Cortex of kidney (tissue), 1 donor: ENCODE measurements at places on chromosomes 12 and 14.

- no peak for DNase-seq
Measured at GRCh38 chr14:74464785-74465184, 28.3 kb downstream of the NPC2 start.

GRCh38 chr12:93373961-93374656 lies 3.6 kb upstream of the NUDT4 start:
- no peak for DNase-seq

- DNase-seq: no peak
Measured at GRCh38 chr14:37711831-37712475, 116.5 kb downstream of the TTC6 start.

DNA sequence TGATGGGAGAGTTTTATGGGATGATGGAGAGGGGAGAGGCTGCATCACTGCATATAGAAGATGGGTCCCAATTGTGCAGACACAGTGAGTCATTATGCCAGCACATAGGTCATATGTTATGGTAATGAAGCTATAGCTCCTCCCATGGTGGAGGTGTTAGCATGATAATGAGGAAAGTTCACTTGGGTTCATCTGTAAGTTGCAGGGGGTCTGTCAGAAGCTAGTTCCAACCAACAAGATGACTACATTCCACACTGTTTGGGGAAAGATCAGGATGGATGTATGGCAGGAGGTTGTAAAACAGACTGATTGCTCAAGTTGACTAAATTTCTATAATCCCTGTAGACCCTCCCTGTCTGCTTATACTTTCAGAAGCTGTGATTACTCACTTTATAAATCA lies 561.3 kb downstream of the C12orf50 start:
- no peak for DNase-seq

- no peak for DNase-seq
Measured at GRCh38 chr12:66499000-66499399, 179.9 kb downstream of the GRIP1 start.

DNA sequence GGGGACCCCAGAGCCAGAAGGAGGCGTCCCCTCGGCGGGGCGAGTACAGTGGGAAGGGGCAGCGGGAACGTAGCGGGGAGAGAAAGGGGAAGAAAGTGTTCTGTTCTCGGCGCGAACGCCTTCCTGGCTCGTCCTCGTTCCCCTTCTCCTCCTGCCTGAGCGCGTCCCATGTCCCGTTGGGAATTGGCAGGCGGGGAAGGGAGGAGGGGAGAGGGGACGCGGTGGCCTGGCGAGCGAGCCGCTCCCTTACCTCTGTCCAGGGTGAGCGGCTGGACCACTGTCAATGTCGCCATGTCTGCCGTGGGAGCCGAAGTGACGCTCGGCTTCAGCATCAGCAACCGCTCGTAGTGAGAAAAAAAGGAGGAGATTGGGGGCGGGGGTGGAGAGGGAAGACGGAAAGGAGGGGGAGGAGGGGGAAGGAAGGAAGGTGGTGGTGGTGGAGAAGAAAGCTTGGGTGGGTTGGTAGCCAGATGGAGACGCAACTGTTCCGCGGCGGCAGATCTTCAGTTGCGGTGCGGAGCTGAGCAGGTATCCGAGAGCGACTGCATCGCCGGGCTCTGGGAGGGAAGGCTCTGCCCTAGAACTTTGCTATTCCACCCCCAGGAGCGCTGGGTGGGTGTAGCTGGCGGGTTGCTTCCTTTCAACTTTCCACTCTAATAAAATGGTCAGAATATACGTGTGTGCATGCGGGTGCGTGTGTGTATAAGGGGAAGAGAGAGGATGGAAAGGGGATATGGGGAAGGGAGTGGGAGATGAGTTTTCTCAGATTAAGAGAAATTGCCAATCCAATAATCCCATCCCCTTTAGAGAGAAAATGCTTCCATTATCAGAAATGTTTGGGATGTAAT lies at the start of gene LIN7A:
TSS of gene LIN7A (minus strand) at position 544 of the 848 bp plus-strand sequence. CDS start at position 332, 212 bp downstream.
- no peak for DNase-seq

DNA sequence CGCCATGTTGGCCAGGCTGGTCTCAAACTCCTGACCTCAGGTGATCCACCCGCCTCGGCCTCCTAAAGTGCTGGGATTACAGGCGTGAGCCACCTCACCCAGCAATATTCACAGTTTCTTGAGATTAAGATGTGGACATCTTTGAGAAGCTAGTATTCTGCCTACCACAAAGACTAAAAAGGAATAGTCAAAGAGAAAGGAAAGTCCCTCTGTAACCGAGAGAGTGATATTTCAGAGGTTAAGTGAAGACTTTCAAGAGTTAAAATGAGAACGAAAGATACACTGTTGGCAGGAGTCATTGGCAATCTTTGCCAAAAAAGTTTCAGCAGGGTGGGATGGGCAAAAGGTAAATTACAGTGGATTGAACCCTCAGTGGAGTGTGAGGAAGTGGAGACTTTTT lies 15.6 kb downstream of the DGKA start:
- no peak for DNase-seq

DNA sequence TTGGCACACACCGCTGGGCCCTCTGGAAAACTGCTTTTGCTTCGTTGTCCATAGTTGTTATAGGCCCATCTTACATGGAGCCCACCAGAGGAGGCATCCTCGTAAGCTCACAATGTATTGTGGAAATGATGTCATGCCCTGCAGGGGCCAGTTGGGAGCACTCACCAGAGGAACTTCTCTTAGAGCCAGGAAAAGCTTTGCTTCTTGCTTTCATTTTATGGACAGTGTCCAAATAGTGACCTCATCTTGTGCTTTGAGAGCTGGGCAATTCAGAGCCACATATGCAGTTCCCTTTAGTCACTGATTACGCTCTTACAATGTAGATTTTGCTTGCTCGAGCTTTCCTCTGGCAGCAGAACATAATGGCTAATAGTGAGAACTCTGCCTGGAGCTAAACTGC lies 275.6 kb downstream of the AACS start:
- no peak for DNase-seq

DNA sequence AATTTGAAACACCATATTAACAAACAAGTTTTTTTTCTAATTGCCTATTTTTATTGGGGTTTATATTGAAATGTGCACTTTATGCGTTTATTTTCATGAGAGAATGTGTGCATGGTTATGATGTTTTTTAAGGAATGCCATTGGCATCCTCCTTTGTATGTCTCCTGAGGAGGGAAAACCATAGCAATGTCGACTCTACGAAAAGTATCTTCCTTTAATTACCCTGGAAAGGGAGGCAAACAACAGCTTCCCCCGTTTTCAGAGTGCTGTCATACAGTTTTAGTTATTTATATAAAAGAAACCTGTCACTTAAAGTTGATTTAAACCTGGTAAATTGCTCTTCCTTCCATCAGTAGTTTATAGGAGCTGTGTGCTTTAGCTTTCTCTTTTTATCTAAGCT lies 117.4 kb downstream of the PLEKHA5 start:
- no peak for DNase-seq

- no peak for DNase-seq
Measured at GRCh38 chr12:120539303-120539702, 5.1 kb downstream of the RNF10 start.

DNA sequence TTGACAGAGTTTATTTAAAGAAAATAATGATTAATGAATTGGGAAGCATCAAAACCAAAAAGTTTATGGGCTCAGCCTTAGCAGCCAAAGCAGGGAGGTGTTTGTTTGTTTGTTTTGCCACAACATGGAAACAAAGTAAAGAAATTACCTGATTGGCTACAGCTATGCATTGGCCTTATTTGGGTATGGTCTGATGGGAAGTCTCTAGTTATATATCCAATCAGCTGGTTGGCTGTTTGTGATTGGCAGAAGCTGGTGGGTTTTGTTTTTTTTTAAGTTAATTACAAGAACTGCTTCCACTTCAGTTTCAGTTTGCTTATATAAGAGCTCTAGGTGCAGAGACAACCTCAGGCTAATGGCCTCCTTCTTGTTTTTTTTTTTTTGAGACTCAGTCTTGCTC lies 4.6 kb upstream of the LEMD3 start:
- no peak for DNase-seq

GRCh38 chr12:108063192-108063591 lies 65.9 kb upstream of the WSCD2 start:
- no peak for DNase-seq

GRCh38 chr14:39140170-39140569 lies 26.0 kb downstream of the GEMIN2 start:
- DNase-seq: no peak

- DNase-seq: no peak
Measured at GRCh38 chr12:69755302-69755701, 16.6 kb downstream of the RAB3IP start.

GRCh38 chr12:13241833-13242488 lies 45.4 kb downstream of the EMP1 start:
- no peak for DNase-seq

- peak; percentile 41 for DNase-seq
Measured at GRCh38 chr12:113358381-113359132, at the start of gene PLBD2. Gene PLBD2 (plus strand): TSS chr12:113358587. CDS start chr12:113358601, 14 bp downstream.

- DNase-seq: no peak
Measured at GRCh38 chr12:92540782-92541423, 161.9 kb upstream of the PLEKHG7 start.

- no peak for DNase-seq
Measured at GRCh38 chr12:65631621-65632111, 192.6 kb upstream of the HMGA2 start.

DNA sequence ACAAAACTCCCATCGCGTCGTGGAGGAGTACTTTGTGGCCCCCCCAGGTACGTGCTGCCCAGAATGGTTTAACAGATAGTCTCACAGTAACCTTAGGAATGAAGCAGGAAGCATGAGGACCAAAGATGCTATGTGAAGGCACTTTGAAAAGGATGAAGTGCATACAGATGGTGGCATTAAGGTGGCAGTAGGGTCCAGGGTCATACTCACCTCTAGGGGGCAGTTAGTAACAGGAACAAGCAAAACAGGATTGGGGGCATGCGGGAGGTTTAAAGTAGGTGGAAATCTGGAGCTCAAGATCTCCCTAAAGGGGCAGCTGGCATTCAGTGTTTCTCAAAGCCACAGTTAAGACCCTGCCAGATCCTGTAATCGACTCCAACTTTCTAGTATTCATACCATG lies 10.9 kb downstream of the GATC start:
- DNase-seq: no peak

DNA sequence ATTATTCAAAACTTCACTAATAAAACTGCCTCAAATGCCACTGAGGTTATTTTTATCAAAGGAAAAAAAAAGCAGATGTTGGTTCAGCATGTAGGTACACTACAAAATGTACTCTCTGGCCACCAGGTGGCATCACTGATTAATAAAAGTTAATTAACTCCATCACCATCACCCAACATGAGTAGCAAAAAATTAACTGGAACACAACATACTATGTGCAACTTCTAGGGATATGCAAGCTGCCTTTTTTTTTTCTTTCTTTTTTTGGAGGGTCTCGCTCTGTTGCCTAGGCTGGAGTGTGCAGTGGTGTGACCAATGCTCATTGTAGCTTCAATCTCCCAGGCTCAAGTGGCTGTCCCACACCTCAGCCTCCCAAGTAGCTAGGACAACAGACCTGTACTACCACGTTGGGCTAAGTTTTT lies 43.8 kb upstream of the NR2C1 start:
- DNase-seq: no peak

- DNase-seq: no peak
Measured at GRCh38 chr14:55749201-55749812, 169.3 kb downstream of the KTN1 start.

DNA sequence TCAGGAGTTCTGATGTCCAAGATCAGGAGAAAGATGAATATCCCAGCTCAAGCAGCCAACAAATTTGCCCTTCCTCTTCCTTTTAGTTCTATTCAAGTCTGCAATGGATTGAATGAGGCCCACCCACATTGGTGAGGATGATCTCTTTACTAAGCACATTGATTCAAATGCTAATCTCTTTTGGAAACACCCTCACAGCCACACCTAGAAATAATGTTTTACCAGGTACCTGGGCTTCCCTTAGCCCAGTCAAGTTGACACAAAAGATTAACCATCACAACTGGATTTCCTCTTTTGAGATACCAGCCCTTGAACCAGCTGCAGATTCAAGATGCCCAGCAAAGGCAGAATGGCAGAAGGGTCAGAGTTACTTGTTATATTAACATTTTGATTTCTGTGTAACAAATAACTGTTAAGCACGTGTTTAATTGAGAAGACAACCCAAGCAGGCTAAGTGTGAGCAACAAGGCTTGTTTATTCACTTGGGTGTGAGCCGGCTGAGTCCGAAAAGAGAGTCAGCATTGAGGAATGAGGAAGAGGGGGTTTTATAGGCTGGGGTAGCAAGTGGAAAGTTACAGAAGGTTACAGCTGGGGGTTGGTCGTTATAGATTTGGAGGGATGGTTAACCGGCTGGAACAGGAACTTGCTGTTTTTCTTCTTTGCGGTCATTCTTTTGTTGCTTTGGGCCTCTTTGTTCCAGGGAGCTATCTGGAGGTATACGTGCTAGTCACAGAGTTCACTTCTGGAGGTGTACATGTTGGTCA lies 180.3 kb downstream of the EMP1 start:
- DNase-seq: no peak

- DNase-seq: no peak
Measured at GRCh38 chr12:84599539-84599938, 313.1 kb downstream of the SLC6A15 start.

DNA sequence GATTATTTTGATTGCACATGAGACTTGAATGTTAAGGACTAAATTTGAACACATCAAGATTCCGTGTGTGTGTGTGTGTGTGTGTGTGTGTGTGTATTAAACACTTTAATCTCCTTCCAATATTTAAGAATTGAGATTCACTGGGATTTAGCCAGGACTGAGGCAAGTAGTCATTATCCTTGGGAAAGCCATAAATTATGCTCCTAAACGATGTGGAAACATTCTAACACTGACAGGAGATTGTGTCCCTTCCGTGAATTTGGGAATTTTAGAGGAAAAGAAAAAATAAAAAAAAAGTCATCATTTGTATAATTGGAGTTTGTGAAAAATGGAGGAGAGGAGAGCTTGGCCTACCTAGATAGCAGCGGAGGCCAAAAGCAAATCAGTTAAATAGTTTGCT lies 212.9 kb downstream of the DUSP6 start:
- no peak for DNase-seq

GRCh38 chr12:65634626-65635331 lies 189.5 kb upstream of the HMGA2 start:
- DNase-seq: no peak

DNA sequence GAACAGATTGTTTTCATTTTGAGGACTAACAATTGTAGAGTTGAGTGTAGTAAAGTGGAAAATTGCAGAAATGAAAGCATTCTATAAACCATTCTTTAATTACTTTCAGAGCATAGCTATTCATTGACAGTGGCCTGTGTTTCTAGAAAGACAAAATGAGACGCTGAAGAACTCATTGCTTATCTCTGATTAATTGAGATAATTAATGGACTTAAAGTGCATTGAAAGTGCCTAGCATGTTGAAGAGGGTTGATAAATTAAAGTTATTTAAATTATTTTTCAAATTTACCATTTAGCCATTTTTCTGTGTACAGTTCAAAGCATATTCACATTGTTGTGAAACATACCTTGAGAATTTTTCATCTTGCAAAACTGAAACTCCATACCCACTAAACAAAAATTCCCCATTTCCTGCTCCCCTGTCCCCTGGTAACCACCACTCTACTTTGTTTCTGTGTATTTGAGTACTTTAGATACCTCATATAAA lies 57.4 kb downstream of the DAAM1 start:
- DNase-seq: no peak

DNA sequence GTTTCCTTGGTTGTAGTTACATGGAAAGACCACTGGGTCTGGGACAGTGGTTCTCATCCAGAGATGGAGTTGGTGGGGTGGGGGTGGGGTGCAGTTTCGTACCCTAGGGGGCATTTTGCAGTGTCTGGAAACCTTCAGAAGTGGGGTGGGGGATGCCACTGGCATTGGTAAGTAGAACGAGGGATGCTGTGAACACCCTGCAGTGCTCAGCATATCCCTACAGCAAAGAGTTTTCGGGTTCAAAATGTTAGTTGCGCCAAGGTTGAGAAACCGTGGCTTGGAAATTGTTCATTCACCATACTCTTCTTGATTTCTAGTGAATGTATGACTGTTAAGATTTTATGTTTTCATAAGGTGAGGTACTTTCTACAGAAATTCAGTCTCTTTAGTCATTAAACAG lies 28.7 kb downstream of the TRAF3 start:
- DNase-seq: no peak
